ENCODE measurements at places on chromosomes 13 and 19.

GRCh38 chr19:49398001-49398615, 10.1 kb downstream of the KASH5 start:
- DNase-seq, result no peak

- DNase-seq, result no peak
Observed at GRCh38 chr13:113998781-113999617, 25.1 kb upstream of the C13orf46 start.

DNA sequence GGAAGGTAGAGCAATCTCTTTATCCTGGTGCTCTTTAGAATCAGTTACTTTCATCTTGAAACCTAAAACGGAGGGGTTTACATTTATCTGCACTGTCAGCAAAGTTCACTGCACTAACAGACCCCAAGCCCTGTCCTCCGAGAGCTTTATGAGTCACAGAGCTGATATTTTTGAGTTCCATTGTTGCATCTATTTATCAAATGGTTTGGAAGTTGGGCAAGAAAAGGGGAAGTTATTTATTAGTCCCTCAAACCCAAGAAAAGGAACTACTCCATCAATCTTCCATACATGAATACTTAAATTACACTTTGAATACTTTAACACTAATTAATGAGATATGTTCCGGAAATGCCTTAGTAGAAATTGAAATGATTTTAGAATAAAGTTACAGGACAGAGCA, 55.5 kb downstream of the EDNRB start:
- DNase-seq, result no peak

DNA sequence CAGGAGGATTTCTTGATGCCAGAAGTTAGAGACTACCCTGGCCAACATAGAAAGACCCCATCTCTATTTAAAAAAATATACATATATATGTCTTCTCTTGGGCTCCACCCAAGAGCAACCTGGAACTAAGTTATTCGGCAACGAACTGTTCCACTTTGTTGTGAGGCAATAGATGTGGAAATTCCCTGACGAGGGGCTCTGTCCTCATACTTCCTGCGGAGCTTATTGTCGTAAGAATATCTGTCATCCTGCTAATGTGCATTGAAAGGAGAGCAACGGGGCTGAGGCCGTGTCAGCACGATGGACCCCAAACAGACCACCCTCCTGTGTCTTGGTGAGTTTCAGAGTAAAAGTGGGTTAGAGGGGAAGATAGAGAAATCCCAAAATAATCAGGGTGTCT, at the start of gene FCAR:
Gene FCAR, plus strand, starts transcription at position 246 of the 400 bp plus-strand sequence. Its CDS starts 55 bp downstream, at position 301.
- DNase-seq, result no peak

GRCh38 chr19:48913114-48913889, 13.2 kb downstream of the NUCB1 start:
- no peak for DNase-seq

- DNase-seq, result no peak
Observed at GRCh38 chr13:74620711-74621110, 486.5 kb upstream of the KLF12 start.

- DNase-seq, result no peak
Observed at GRCh38 chr19:40673397-40673796, 17.1 kb downstream of the NUMBL start.

DNA sequence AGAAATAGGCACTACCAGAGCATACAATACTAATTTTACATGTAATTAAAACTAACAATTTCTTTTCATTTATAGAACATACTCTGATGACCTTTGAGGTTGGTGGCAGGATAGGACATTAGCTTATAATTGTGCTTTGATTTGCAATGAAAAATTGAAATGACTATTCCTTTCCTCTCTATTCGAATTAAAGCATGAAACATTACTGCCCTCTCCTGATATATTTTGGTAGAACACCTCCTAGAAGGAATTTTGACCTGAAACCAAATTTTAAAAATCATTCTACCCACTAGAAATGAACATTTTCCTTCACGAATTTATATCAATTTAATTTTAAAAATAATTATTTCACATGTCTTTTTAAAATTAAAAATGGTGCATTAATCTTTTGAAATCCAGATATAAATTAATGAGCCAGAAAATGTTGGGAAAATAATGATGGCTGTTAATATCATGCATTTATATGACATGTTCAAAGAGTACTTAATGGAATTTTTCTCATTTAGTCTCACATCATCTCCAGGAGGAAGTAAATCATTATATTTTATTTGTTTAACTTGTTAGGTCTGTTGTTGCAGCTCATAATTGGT, 556.3 kb upstream of the ARGLU1 start:
- no peak for DNase-seq

DNA sequence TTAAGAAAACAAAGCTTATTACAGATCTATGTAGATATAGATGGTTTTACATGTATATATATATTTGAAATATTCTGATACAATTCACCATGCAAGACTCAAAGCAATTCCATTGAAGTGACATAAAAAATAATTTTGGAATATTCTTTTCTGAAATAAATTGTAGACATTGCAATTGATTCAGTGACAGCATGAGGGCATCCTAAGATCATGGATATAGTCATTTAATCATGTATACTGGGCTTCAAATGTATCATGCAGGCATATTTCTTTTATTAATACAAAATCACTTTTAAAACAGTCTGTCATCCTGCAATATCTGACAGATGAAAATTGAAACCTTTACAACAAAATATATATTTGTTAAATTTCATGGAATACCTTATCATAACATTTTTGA, 286.7 kb upstream of the SLITRK6 start:
- DNase-seq, result no peak

- DNase-seq, result no peak
Observed at GRCh38 chr13:37209621-37210580, 104.4 kb upstream of the CSNK1A1L start.

DNA sequence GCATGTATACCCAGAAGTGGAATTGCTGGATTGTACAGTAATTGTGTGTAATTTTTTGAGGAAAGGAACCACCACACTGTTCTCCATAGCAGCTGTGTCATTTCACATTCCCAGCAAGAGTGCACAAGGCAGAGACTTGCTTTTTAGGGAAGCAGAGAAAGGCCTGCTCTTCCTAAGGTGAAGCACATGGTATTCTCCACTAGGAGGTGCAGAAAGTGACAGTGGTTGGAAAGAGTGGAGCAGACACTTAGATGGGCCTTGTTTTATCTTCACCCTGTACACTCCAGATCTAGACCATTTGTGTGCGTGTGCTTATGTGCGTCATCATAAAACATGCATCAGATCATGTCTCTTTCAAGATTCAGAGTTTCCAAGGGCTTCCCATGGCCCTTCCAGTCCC, 35.0 kb downstream of the FAM124A start:
- no peak for DNase-seq

- DNase-seq, result peak; percentile 87
Observed at GRCh38 chr19:15836330-15837220, 21.1 kb upstream of the OR10H1 start.

- DNase-seq, result no peak
Observed at GRCh38 chr19:55086730-55087541, 11.3 kb downstream of the EPS8L1 start.

DNA sequence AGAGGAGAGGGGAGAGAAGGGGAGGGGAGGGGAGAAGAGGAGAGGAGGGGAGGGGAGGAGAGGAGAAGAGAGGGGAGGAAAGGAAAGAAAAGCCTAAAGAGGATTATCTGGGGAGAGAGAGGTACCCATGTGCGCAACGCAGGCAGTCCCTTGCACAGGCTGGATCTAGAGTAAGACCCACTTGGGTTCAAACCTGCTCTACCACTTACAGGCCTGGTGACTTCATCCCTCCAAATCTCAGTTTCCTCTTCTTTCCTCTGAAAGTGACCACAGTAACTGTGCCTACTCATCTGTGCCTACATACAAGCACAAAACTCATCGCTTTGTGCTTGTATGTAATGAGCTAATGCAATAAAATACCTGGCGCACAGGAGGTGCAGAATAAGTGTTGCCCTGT, 732 bp upstream of the MAP1S start:
- DNase-seq, result no peak

DNA sequence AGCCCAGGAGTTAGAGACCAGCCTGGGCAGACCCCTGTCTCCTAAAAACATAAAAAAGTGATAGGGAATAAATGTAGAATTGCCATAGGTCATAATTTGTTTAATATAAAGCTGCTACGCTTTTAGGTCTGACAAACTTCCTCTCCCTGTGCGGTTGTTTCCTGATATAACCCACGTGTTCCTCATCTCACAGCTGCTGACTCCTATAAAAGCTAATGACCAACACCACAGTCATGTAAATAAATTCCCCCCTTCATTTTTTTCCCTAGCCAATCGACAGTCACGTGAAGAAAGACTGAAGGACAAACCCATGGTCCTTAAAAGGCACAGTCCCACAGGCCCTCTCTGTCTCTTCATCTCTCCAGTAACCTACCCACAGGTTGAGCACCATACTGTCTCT, 27.5 kb downstream of the ZNF266 start:
- no peak for DNase-seq

DNA sequence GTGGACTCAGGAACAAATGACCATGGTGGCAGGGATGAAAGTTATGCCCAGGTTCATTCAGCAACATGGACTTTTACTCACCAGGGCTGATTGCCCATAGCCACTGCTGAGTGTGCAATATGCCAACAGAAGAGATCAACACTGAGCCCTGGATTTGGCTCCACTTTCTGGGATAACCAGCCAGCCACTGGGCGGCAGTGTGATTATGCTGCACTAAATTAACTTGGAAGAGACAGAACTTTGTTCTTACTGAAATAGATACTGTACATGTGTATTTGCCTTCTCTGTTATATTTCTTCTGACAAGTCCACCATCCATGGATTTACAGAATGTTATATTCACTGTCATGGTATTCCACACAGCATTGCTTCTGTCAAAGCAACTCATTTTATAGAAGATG, 257.4 kb downstream of the TDRD3 start:
- DNase-seq, result no peak

DNA sequence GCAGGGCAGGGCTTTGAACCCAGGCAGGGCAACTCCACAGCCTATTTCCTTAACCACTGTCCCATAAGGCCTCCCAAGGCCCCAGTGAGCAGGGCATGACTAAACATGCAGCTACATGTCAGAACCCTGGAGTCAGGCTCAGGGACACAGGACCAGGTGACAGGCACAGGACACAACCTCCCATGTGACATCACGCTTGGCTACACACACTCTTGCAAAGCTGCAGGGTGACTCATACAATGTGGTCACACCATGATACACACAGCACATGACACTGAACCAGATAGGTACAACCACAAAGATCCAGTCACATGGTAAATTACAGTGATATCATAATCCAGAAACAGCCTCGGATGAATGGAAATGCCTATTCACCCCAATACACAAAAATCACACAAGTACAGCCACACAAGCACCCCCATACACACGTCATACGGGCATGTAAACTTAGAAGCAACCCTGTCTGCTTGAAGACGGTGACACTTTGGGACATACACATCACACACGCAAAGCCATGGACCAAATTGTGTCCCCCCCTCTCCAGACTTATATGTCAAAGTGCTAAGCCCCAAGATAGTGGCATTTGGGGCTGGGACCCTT, 14.5 kb downstream of the KLK4 start:
- no peak for DNase-seq

- no peak for DNase-seq
Observed at GRCh38 chr13:84528408-84529070, 646.3 kb upstream of the SLITRK1 start.

GRCh38 chr13:79149210-79149609, 256.8 kb downstream of the RBM26 start:
- DNase-seq, result no peak

GRCh38 chr19:53982611-53983010, 8.8 kb upstream of the CACNG6 start:
- DNase-seq, result no peak

- DNase-seq, result no peak
Observed at GRCh38 chr13:53490752-53491151, 462.1 kb downstream of the OLFM4 start.

DNA sequence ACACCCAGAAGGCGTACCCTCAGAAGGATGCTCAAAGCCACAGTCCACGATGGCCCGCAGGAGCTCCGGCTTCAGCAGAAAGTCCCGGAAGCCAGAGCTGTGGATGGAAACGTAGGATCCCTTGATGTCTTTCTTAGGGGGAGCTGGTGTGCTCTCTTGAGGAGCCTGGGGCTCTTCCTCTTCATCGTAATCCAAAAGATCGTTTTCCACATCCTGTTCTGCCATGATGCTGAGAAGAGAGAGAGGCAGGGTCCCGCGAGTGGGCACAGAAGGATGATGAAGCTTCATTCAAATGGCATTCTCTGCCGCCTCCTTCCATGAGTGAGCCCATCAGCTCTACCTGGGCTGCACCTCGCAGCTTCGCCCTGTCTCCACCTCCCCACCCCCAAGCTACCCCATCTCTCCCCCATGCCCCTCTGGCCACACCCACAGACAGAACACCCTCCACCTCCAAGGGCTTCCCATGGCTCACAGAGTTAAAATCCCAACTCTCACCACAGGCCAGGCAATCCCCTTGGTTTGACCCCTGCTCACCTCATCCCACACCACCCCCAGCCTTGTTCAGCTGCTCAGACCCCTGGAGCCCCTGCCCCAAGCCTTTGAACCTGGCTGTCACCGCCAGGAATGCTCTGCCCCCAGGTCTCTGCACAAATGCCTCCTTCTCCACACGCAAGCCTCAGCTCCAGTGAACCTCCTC, 6.0 kb downstream of the DDX39A start:
- no peak for DNase-seq

DNA sequence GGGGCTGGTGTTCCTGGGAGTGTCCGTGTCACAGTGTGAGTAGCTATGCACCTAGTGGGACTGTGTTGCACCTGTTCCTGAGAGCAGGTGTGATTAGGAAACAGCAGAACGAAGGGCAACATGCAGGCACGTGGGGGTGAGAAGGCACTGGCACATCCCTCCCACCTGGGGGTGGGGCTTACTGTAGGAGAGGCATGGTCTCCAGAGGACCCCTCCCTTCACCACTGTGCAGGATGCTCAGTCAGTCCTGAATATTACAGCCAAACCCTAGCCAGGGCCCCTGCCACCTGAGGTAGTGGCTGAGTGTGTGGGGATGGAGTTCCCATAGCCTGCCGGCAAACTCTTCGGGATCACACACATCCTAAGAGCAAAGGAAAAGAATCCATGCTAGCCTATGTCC, 99.2 kb downstream of the ZDHHC20 start:
- DNase-seq, result no peak

DNA sequence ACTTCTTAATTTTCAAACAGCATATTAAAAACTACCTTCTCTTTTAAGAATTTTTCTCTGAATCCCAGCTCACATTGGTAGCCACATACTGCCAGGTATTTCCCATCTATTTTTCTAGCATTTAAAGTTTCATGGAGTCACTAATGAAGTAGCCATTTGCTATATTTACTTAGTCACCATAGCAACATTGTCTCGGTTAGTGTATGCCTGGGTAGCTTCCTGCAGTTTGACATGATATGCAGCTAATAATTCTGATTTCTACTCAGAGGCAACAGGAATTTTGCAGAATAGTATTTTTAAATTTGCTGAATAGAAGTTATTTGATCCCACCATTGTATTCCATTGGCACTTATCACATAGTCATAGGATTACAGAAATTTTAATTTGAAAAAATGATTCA, 30.9 kb upstream of the KCTD4 start:
- no peak for DNase-seq

- DNase-seq, result no peak
Observed at GRCh38 chr13:25421612-25422011, 49.8 kb downstream of the ATP8A2 start.

GRCh38 chr19:32197896-32198882, 147.2 kb upstream of the ZNF507 start:
- DNase-seq, result no peak

GRCh38 chr19:41570179-41570578, 5.8 kb upstream of the CEACAM21 start:
- no peak for DNase-seq
